Ovary (tissue), 10 donors: ENCODE measurements at places on chromosomes 2 and 18. TPM values are rescaled to one million over a fixed set of nuclear protein-coding genes. Genes with fewer than 3 reads are reported as not detected.

DNA sequence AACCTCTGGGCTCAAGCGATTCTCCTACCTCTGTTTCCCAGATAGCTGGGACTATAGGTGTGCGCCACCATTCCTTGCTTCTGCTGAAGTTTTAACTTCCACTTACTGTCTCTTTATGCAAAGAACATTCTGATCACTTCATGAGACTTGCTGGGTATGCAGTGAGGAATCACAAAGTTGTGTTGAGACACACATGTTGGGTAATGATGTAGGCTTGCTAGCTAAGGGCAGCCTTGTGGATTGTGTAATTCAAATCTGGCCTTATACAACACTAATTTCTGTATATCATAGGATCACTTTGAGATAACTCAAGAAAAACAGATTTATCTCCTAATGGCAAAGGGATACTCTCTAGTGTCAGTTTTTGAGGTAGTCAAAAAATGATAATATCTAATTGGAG is 24.2 kb downstream of the XRCC5 start:
- H3K27ac ChIP-seq: no peak overlapping the region
- H3K4me1 ChIP-seq: peaks cover 4% of the 10 kb centered on the region
- no peak overlapping the region for H3K4me3 ChIP-seq
- H3K27me3 ChIP-seq: no peaks in the 10 kb centered on the region

MCFD2 gene
- total RNA-seq: 169 TPM

- H3K27ac ChIP-seq: no peak overlapping the region
- H3K36me3 ChIP-seq: no peaks in the 10 kb centered on the region
- DNase-seq: no peak
- no peaks in the 10 kb centered on the region for H3K27me3 ChIP-seq
Measured at GRCh38 chr2:16281451-16282335, 341.3 kb downstream of the MYCN start.

DNA sequence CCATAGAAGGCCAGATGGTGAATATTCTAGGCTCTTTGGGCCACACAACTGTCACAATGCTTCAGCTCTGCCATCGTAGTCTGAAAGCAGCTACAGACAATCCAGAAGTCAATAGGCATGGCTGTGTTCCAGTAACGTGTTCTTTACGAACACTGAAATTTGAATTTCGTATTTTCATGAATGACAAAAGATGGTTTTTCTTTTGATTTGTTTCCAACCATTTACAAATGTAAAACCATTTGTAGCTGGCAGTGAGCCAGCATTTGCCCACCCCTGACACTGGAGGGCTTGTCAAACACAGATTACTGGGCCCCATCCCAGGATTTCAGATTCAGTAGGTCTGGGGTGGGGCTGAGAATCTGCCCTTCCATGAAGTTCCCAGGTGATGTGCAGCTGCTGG is 83.0 kb upstream of the ATG16L1 start:
- H3K4me1 ChIP-seq: peaks cover 2% of the 10 kb centered on the region
- H3K27ac ChIP-seq: no peak overlapping the region
- no peaks in the 10 kb centered on the region for H3K27me3 ChIP-seq
- no peak overlapping the region for H3K4me3 ChIP-seq
